ENCODE measurements at places on chromosomes 11 and 22.
A peak's percentile ranks its signal among the peaks of the same experiment; 100 is the strongest.

DNA sequence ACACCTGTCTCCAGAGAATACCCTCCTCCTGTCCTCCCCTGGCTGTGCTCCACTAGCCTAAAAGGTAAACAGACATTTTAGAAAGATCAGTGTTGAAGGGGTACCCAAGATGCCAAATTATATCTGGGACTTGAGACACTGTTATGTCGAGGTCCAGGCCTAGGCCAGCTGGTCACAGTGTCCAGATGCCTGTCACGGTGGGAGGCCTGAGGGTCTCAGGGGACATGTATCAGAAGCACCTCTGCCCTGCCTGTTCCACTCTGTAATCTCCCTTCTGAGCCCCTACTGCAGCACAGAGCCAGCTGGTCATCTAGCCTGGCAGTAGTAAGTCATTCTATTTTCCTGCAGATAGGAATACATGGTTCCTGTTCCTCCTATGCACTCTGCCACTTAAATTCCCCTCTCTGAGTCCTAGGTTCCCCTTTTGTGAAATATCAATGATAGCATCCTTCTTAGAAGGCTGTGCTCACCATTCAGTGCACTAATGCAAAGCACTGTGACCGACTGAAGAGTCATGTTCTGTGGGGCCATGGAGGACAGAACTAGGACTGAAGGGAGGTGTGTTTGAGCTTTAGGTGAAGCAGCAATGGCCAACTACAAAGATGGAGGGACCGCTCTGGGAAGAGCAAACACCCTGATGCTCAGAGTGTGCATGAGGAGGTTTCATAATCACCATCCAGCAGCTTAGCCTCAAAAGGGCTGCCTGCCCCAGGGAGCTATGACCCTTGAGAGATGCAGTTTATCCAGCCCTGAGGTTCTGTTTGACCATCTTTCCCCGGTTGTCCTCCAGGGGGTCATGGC lies 44.8 kb upstream of the TUB start:
- DNase-seq = no peak

- no peak for DNase-seq
Observed at GRCh38 chr11:133911171-133911570, 45.6 kb downstream of the IGSF9B start.

- no peak for DNase-seq
Observed at GRCh38 chr11:65973439-65974110, 12.0 kb downstream of the SART1 start.

GRCh38 chr11:28976012-28976800 lies 868.0 kb downstream of the METTL15 start:
- DNase-seq = no peak

DNA sequence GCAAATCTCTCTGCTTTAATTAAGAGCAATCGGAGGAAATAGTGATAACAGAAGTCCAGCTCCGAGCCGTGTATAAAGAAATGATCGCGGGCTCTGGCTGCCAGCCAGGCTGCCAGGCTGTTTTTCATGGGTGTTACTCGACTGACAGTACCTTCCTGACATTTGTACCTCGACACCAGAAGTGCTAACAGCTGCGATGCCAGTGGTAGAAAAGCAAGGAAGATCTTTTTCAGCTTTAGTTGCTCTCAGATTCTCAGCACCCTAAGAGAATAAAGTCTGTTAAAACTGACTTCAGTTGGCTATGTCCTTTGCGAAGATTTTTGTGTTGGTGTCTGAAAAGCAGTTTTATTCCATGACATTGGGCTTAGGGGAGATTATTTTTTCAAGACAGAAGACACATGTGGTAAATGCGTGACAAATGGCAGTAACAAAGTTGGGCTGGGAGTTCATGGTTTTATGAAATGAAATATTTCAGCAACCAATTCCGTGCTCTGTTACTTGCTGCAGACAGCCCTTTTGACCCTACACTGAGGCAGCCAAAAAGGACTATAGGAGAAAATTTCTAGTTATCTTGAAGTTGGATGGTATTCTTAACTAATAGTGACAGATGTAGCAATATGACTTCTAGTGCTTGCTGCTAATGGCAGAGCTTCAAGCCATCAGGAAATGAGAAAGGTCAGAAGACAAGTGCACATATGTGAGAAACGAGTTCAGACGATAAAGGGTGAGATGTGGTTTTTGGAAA lies 296.2 kb downstream of the CNTN5 start:
- DNase-seq = peak; percentile 47

DNA sequence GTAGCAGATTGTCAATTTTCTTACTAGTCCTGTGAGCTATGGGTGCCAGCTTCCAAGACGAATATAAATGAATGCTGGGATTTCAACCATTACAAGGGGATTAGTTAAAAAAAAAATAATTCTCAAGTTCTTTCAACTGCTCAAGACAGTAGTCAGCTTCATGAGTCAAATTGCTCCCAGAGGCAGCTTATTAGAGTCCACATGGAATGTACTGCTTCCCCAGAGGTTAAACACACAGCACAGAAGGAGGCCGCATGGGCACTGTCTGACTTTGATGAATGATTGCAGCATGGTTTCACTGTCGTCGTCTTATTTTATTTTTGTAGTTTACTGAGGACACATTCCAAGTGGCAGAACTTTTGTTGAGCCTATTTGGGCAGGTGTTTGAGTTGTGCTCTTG lies 563.2 kb downstream of the TMEM135 start:
- no peak for DNase-seq

DNA sequence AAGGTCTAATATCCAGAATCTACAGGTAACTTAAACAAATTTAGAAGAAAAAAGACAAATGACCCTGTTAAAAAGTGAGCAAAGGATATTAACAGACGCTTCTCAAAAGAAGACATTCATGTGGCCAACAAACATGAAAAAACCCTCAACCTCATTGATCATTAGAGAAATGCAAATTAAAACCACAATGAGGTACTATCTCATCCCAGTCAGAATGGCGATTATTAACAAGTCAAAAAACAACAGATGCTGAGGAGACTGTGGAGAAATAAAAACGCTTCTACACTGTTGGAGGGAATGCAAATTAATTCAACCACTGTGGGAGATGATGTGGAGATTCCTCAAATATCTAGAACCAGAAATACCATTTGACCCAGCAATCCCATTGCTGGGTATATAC lies 67.2 kb downstream of the SLC17A6 start:
- DNase-seq = no peak

DNA sequence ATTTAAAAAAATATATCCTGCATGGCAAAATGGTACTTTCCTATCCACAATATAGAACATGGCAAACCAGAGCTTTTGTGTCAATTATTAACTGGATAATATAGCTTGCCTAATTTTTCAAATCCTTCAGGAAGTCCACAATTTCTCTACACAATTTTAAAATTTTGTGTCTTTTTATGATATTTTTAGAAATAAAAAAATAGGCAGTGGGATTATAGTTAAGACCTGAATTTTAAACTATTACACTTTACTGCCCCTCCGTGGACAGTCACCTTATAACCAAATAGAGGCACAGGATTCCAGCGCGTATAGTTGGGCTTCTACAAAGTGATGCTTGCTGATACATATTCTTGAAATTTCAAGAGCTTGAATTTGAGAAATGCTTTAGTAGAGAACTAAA lies 2.1 kb upstream of the DMC1 start:
- DNase-seq = peak; percentile 22

GRCh38 chr11:113112307-113112706 lies 151.1 kb downstream of the NCAM1 start:
- DNase-seq = no peak

DNA sequence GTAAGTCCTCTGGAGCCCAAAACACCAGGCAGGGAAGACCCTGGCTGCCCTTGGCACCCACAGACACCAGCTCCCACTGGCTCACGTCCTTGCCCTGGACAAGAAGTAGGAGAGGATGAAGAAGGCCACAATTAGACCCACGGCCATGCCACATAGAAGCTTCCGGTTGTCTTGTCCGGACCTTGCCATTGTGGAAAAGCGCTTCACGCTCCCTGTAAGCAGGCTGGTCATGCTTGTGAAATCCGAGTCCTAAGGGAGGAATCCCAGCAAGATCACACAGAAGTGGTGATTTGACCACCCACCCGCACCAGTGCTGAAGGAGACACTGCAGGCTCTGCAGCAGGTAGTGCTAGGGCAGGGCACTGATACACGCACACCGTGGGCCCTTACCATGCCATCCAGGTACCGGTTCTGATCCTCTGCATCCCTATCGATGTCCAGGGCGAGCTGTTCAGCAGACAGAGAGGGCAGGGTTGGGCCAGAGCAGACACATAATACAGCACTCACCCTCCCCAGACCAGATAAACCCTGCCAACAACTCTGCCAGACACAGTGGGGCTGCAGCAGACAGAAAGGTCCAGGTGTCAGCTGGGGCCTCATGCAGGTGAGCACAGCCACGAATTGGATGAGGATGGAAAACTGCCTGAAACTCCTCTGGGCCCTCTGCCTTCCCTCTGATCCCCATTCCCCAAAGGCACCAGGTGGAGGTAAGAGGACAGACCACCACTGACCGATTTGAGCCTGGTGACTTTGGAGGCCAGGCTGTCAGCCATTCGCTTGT lies 1.8 kb downstream of the BET1L start:
- DNase-seq = no peak

DNA sequence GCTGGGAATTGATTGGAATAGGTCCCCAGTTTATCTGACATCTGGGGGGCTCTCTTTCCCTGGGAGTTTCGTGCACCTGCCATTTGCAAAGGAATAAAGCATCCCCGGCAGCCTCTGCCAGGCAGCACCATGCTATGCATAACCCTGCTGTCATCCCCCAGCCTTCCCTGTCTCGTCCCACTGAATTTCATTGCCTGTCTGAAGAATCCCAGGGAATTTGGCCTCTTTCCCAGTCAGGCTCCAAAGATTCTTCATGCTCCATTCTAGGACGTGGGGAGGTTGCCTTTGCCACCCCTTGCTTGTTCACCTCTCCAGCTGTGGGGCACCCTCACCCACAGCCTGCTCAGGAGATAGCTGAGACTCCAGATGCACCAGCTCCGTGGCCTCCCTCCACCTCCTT lies 195.1 kb upstream of the TBCEL start:
- DNase-seq = no peak

DNA sequence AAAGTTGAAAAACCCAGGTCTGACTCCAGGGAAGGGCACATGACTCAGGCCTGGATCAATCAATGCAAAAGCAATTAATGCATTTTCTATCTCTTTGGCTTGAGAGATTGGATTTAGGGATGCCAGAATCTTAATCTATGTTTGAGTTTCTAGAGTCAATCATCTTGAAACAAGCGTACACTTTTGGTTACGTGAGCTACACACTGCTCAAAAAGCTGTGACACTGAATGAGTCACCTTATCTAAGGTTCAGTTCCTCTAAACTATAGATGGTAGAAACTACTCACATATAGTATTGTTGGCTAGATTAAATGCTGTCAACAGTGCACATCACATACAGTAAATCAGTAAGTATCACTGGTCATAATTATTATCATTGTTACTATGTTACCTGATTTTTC lies 24.2 kb downstream of the MRE11 start:
- no peak for DNase-seq

DNA sequence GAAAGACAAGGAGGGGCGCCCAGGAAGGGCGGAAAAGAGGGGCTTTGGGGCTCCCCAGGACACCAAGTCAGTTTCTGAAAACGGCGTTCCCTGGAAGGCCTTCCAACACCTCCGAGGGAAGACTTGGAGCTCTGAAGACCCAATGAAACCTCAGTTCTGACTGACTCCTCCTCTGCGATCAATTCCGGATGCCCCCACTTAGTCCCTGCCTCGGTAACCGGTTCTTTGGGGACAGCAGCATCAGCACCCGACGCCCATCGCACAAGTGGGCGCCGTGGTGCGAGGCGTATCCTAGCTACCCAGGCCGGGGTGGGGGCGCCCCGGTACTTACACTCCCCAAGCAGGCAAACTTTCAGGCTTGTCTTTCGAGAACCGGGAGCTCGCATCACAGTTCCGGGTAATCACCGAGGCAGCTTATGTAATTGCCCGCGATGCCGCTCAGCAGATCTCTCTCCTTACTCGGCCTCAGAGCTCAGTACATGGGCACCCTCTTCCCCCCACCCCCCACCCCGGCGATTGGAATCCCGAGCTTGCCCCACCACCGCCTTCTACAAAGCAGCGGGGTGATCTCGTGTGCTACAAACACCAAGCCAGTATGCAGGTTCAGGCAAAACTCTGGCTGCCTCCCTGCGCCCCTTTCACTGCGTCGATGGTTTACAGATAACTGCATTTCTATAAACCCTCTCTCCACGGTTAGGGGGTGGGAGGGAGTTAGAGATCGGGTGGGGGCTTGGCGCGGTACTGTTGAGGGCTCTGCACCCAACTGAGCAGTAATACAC lies 2.0 kb downstream of the TENM4 start:
- peak; percentile 13 for DNase-seq

DNA sequence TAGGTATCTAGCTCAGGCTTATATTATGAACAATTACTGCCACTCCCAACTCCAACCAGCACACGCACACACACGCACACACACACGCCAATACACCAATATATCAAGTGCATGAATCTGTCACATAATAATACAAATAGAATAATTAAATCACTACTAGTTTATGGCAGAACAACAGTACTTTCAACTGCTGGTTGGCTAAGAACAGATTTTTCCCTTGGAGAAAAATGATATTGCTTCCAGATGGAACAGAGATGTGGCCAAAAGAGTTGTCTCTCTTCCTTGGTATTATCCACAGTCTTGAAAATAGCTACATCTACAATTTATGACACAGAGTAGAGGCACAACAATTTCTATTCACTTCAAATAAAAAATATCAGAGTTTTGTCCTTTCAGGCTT lies 538.3 kb upstream of the FAT3 start:
- no peak for DNase-seq

DNA sequence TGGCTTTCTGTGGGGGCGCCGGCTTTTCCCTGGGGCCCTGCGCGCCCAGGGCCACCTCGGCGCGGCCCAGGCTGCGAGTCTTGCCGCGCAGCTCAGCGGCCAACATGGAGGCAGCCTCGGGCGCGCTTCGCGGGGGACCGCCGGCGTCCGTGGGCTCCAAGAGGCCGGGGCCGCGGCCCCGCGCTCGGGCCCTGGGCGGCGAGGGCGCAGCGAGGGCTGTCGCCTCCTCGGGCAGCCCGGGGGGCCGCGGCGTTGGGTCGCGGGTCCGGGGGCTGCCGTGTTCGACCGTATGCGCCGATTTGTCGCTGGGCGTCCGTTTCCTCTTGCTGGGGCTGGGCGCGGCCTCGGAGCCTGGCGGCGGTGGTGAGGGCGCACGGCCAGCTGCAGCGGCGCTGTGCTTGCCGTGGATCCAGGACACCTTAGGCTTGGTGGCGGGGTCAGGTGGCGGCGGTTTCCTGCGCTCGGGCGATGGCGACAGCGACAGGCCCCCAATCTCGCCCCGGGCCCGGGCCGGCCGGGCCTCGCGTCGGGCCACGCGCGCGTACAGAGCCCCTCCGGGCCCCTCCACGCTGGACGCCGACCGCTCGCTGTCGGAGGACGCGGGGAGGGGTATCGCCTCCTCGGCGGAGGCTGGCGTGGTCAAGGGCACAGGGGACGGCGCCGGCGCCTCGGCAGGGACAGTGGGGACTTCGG lies 11.9 kb downstream of the SCARF2 start:
- DNase-seq = no peak

DNA sequence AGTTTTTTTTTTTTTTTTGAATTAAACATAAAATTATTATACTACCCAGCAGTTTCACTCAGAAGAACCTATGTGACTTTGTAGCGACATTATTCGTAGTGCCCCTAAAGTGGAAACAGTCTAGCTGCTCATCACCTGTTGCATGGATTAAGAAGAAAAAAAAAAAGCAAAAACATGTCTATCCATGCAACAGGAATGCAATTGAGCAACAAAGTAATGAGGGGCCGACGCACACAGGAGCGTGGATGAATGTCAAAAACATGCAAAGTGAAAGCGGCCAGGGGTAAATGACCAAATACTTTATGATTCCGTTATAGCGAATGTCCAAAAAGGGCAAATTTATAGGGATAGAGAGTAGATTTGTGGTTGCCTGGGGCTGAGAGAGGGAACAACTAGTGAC lies 16.3 kb downstream of the MYO18B start:
- no peak for DNase-seq

GRCh38 chr11:16843294-16843693 lies 104.8 kb downstream of the C11orf58 start:
- peak; percentile 97 for DNase-seq
